A549 treated with ZK216348 at 1 μM for 4 hours (cell line): ENCODE measurements at places on chromosomes 7 and 10. TPM values are rescaled to one million over a fixed set of nuclear protein-coding genes. Genes with fewer than 3 reads are reported as not detected.

The GPER1 gene
- 0.39 to 0.95 TPM (median 0.86 TPM) in 5 replicates for total RNA-seq

The ATP6V1F gene
- 232 to 276 TPM (median 256 TPM) in 5 replicates for total RNA-seq

The ZNF488 gene
- total RNA-seq = 10.8 to 15.7 TPM (median 13.8 TPM) in 5 replicates

The SUGCT gene
- 0.64 to 1.7 TPM (median 1.0 TPM) in 5 replicates for total RNA-seq

The ZNF786 gene
- 5.3 to 7.0 TPM (median 6.4 TPM) in 5 replicates for total RNA-seq

The RASA4B gene
- 0.78 to 2.1 TPM (median 1.5 TPM) in 5 replicates for total RNA-seq
